Foreskin keratinocyte (primary cell): ENCODE measurements at places on chromosomes 5 and 9. TPM values are rescaled to one million over a fixed set of nuclear protein-coding genes. Genes with fewer than 3 reads are reported as not detected.

GRCh38 chr9:91043056-91043810 is 241.6 kb downstream of the SYK start:
- DNase-seq = no peak

The VCP gene
- total RNA-seq = 385 and 410 TPM in 2 replicates

The SLC25A2 gene
- total RNA-seq = not detected in 2 replicates

The CER1 gene
- not detected in 2 replicates for total RNA-seq

The DMGDH gene
- 0.07 and 0.17 TPM in 2 replicates for total RNA-seq

GRCh38 chr5:142853682-142854081 is 83.5 kb downstream of the ARHGAP26 start:
- no peak for DNase-seq

- DNase-seq = peak; percentile 83
Measured at GRCh38 chr9:5493679-5494511, 16.4 kb upstream of the PDCD1LG2 start.

- DNase-seq = peak; percentile 66
Measured at GRCh38 chr5:110386782-110387181, 339.7 kb downstream of the TMEM232 start.

The EIF4E1B gene
- total RNA-seq = not detected in 2 replicates

GRCh38 chr5:64331597-64332277 is 166.1 kb downstream of the RNF180 start:
- no peak for DNase-seq

The C1QTNF3 gene
- total RNA-seq = 0.32 and 0.41 TPM in 2 replicates

DNA sequence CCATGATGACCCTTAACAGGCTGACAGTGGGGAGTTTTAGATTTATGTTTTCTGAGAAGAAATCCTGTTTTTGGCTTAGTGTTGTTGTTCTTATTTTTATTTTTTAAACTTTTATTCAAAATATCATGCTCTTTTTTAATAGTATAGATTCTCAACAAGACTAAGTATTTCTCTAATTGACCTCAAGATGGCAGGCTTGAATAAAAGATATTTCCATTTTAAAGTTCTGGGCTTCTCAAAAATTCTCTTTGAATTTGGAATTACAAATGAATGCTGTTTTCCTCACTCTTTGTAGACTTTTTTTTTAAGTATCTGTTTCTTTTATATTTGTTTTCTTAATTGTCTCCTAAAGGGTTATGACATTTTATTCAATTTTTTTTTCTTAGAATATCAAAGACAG is 50.0 kb upstream of the SH3GL2 start:
- DNase-seq = no peak

DNA sequence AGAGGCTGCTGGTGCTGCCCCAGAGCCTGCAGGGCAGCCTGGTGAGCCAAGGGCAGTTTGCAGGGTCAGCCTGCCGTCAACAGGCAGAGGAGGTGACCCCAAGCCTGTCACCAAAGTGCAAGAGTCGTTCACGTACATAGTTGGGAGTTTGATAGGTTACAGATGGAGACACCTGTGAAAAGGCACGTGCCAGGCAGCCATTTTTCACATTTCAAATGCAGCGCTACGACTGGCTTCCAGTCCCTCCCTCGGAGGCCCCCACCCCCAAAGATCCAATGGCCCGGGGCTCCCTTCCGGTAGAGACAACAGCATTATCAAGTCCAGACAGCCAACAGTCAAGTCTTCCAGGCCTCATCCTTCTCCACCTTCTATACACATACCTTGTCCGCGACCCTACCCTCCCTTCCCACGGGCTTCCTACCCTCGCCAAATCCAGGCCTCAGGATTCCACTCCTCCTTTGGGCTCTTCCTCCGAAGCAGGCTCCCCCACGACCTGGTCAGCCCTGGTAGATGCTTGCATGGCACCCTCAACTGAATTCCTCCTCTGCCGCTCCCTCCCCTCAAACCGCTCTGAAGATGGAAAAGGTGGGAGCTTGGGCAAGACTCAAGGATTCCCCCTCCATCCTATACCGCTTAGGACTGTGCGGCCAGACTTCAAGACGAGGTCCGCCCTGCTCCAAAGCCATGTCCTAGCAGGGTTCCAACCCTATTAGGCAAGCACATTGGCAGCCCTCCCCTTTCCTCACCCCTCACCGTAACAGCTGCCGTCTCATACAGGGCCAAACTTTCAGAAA is 13.2 kb downstream of the HNRNPH1 start:
- DNase-seq = no peak

DNA sequence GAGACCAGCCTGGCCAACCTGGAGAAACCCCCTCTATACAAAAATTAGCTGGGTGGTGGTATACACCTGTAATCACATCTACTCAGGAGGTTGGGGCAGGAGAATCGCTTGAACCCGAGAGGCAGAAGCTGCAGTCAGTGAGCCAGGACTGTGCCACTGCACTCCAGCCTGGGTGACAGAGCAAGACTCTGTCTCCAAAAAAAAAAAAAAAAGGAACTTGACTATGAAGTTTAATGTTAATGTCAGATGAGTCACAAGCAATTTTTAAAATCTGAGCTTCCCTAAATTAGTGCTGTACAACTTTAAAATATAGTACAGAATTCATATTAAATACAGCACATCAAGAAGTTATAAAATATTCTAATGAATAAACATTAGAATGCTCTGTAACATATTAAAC is 1.5 kb downstream of the MEIKIN start:
- DNase-seq = no peak

DNA sequence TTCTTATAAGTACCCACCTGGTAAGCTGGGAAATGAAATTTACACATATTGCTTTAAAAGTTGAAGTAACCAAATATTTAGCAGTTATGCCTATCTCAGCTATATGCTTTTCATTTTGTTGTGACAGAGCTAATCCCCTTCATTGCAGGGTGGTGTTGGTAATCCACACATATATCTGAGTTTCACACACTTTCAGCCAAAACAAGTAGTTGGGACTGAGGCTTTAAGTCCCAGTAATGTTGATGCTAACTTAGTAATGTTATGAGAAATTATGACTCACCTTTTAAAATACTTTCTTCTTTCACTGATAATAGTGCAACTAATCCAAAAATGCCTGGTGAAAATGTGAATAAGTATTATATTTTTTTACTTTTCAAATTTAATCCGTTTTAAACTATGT is 19.2 kb upstream of the RICTOR start:
- DNase-seq = peak; percentile 56

The PANK3 gene
- 42.2 and 44.5 TPM in 2 replicates for total RNA-seq

- DNase-seq = no peak
Measured at GRCh38 chr5:717143-717542, 24.0 kb upstream of the TPPP start.

The HAPLN1 gene
- not detected in 2 replicates for total RNA-seq

GRCh38 chr5:180557217-180557809 is 34.0 kb downstream of the SCGB3A1 start:
- no peak for DNase-seq

The WDR36 gene
- 37.1 and 37.8 TPM in 2 replicates for total RNA-seq

- no peak for DNase-seq
Measured at GRCh38 chr5:179680780-179681401, at the start of gene CBY3. Gene CBY3, minus strand, starts transcription at chr5:179681034. Its CDS starts 116 bp downstream, at chr5:179680918.

The SH3GL2 gene
- total RNA-seq = not detected in 2 replicates

DNA sequence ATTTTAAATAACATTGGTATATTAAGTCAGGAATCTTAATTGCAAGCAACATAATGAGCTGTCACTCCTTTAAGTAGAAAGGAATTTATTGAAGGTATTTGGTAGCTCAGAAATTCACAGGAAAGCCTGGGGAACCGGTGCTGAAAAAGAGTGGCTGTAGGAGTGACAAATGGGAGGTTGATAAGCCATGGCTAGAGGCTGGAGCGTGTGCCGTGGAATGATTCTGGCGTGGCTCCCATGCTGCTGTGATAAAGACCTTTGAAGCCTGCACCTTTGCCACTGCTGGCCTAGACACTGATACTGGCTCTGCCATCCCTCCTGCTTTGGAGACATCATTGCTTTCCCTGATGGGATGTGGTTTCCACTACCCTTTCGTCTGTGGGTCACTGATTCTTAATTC is 65.7 kb upstream of the ATG10 start:
- DNase-seq = no peak

DNA sequence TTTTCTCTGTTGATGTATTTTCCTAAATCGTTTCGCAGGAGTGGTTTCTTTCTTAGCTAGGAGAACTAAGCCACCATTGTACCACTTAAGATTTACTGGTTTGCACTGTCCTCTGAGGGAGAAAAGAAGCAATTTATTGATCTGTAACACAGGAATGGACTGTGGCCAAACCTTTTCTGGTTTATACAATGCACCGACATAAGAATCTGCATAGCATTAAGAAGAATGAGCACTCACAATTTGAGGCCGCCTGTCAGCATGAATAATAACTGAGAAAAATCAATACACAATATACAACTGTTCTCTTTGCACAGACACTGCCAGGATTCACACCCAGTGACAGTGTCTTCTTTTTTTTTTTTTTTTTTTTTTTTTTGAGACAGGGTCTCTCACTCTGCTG is 168.6 kb upstream of the DMRT1 start:
- no peak for DNase-seq

DNA sequence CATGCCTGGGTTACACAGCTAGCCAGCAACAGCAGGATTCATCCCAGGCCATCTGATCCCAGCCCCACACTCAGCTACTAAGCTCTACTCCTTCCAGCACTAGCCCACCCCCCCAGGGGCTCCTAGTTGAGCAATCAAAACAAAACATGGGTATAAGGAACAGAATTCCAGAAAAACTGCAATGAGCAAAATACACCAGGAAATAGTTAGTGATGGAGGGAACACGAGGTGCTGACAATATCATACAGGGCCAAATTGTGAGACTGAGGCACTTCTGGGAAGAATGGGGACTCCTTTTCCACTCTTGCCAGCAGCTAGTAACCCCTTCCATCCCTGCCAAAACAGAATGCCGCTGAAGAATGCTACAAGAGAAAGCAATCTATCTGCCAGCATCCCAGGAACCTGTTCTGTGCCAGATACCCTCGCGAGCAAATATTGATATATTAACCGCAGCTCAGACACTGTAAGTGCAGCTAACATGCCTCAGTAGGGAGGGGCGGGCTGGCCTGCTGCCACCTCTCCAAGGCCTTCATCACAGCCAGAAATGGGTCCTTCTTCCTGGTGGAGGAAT is 161.4 kb downstream of the SLIT3 start:
- DNase-seq = no peak

- DNase-seq = peak; percentile 60
Measured at GRCh38 chr5:142819292-142819691, 49.1 kb downstream of the ARHGAP26 start.

The CA9 gene
- 0.21 and 0.27 TPM in 2 replicates for total RNA-seq

DNA sequence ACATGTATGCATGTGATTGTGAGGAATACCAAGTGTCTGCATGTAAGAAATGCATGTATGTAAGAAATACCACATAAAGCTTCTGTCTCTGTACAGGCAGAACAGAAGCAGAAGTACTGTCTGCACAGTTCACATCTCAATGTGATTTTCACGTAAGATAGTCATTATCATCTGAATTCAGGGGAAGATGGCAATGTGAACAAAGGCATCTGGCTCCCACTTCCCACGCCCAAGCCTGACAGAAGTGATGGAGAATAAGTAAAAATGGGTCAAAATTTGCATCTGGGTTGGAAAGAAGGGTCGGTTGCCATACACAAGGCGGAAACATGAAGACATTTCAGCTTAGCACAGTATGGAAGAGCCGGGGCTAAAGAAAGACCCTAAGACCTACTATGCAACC is 71.7 kb downstream of the SUSD1 start:
- DNase-seq = no peak

The PHYHD1 gene
- 8.2 and 12.9 TPM in 2 replicates for total RNA-seq

DNA sequence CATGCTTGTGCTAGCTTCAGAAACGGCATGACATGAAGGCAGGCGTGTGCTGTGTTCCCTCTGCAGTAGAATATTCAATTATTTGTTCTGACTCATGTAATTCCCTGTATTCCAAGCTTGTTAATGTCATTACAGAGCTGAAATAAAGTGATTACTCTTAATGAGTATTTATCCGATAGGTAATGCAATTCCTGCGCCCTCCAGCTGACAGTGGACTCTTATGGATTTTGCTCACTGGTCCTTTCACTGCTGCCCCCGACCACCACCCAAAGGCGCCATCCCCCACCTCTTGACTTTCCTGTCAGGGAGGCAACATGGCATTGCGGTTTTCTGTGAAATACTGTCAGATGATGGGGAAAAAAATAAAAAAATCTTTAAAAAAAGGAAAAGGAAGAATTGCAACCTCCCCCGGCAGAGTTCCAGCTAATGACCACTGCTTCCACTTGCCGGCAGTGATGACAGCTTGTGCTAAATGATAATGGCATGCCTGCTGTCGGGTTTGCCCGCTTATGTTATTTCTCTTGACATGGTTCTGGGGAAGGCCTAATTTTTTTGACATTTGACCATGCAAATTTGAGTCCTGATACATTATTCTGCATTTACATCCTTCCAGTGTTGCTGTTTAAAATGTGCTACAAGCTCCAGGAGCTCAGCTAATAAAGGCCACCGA is 335.3 kb upstream of the ADAMTS16 start:
- DNase-seq = no peak

DNA sequence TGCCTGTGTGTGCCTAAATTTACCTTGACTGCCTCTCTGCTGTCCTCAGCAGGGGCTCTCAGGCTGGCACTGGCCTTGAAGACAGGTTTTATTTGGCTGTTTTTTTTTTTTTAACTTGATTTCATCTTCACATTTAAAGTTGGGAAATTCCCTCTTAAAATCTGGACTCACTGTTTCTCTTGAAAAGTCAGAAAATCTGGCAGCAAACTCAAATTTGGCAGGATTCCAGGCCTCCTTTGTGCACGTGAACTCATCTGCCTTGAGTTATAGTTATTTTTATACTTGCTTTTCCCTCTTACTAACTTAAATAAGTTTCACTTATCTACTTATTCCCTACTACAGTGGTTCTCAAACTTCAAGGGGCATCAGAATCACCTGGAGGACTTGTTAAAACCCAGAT is 118.4 kb upstream of the MAP3K1 start:
- DNase-seq = no peak

The FAM221B gene
- not detected in 2 replicates for total RNA-seq

The FOXD4L4 gene
- not detected in 2 replicates for total RNA-seq

The INSL6 gene
- total RNA-seq = not detected in 2 replicates

GRCh38 chr9:120694559-120694958 is 19.7 kb downstream of the MEGF9 start:
- no peak for DNase-seq
